ENCODE measurements at places on chromosomes 6 and 20.

DNA sequence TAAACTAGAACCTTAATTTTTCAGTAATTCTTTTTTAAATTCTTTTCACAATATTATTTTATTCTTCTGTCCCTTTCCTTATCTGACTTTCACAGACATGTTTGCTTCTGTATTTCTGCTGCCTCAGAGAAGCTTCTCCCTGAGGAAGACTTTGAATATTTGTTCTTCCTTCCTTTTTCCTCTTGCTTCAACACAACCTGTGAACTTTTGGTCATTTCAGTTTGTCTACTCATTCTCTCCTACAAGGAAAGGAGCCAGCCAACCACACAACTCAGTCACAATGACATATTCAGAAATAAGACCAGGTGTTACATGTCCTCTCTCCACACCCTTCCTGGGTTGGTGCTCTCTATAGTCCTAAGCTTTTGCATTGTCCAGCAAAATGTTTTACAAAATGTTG is 310.4 kb downstream of the TFAP2B start:
- no peak for DNase-seq

- no peak for DNase-seq
These were observed 61.9 kb upstream of the ELOVL5 start for GRCh38 chr6:53410508-53411258.

- no peak for DNase-seq
These were observed 392.4 kb upstream of the HS3ST5 start for GRCh38 chr6:114735025-114735735.

GRCh38 chr6:166027761-166028160 is 139.9 kb downstream of the TBXT start:
- DNase-seq, result no peak

GRCh38 chr20:20009784-20010253 is 7.3 kb upstream of the NAA20 start:
- DNase-seq, result no peak

- no peak for DNase-seq
These were observed 91.2 kb upstream of the EXOC2 start for GRCh38 chr6:783966-784735.

GRCh38 chr6:80174900-80175572 is 68.6 kb downstream of the BCKDHB start:
- no peak for DNase-seq

All from thoracic aorta (tissue), 2 donors.